NCI-H1436 (cell line): ENCODE measurements at places on chromosomes 7 and 10.

DNA sequence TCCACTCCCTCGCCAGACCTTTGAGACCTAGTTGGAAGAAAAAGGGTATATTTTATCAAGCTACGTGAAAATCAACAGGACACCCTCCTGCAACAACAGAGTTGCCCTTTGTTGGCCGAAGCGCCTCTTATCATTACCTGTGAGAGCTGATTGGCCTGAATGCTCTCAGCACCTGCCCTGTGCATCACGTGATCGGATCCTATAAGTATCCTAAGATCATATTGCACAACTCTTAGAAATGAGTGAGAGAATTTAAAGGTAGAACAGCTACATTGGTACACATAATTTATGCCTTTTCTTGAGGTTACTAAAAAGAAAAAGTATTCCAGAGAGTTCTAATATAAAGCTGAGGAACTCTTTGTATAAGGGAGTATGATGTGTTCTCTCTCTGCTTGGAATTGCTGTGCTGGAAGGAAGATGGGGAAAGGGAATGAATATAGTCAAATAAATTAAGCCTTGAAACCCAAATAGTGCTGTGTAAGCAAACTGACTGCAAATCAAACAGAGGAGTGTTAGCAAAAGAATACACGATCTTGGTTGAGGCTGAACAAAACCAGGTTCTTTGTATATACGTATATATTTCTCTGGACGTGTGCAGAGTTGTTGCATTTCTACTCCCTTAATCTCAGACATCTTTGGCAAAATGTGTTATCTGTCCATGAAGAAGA lies 69.3 kb downstream of the LRRC4 start:
- peak; percentile 69 for DNase-seq

GRCh38 chr10:62769574-62770242 lies 34.8 kb upstream of the ADO start:
- DNase-seq = no peak

- DNase-seq = no peak
Measured at GRCh38 chr7:107103369-107103768, 58.9 kb downstream of the PRKAR2B start.

DNA sequence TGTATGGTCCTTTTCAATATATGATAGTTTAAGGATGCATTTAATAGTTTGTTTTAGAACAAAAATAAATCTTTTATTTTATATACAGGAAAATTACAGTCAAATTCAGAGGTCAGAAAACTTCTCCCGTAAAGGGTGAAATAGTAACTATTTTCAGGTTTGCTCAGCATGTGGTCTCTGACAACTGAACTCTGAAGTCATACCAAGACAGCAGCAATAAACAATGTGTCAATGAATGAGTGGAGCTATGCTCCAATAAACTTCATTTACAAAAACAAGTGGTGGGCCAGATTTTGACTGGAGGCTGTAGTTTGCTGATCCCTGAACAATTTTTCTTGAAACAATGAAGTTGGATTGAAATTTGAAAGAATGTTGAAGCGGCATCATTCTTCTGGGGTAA lies 123.6 kb downstream of the ZNF248 start:
- no peak for DNase-seq

DNA sequence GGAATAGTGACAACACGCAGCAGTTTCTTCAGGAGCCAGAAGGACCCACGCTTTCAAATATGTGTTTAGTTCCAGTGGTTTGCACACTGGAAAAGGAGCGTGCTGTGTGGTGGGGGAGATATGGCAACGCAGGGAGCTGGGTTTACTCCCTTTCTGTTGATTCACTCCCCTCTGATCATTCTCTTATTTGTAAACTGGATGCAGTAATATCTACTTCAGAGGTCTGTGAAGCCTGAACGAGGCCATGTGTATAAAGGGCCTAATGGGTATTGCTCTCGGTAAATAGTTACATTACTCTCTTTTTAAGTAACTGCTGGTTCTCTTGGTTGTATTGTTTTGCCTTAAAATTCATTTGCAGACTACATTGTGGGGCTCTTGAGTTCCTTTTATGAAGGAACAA lies 19.2 kb downstream of the RBM17 start:
- DNase-seq = no peak

DNA sequence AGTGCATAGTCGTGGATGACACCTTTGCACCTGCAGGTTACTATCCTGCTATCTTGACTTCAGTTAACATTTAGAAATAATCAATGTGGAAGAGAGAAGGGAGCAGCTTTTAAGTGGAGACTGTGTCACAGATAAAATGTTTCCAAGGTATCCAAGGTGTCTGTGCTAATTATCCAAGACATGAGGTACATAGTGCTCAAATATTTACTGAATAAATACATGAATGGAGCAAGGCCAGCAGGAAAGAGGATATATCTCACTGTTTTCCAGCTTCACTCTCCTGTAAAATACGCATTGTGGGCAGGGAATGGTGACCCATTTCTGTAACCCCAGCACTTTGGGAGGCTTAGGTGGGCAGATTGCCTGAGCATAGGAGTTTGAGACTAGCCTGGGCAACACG lies 552.4 kb downstream of the PHTF2 start:
- no peak for DNase-seq

DNA sequence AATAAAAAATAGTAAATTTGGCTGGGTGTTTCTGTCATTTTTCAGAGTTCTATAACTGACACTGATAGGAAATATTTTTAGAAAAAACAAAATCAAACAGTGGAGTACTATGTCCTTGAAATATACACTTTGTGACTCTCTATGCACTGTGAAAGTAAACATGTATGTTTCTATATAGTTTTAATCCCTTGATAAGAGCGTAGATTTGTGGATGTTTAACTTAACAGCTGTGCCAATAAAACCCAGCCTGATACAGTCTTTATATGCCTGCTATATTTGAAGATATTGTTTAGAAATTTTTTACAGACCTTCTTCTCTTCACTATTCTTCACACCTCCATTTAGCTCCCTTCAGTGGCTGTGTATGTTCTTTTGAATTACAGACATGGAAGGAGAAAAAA lies 473.3 kb upstream of the FZD8 start:
- no peak for DNase-seq

DNA sequence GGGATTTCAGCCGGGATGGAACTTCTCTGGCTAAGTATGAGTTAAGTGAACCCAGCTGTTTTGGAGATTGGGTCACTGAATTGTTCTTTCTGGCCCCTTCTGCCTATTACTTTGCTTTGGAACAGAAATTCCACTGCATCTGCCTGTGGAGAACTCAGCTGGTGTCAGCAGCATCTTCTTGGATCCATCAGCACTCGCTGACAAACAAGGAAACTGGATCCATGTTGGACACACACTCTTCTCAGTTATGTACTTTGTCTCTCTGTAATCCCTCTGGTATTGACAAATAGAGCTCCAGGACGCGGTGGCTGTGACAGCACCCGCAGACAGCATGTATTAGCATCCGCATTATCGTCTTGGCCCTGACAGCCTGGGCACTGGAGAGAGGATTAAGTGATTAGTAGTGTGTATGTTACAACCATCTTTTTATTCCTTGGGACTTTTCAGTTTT lies 73.0 kb upstream of the BMPER start:
- no peak for DNase-seq

GRCh38 chr7:27169658-27170425 lies 4.3 kb downstream of the HOXA10 start:
- DNase-seq = peak; percentile 58

DNA sequence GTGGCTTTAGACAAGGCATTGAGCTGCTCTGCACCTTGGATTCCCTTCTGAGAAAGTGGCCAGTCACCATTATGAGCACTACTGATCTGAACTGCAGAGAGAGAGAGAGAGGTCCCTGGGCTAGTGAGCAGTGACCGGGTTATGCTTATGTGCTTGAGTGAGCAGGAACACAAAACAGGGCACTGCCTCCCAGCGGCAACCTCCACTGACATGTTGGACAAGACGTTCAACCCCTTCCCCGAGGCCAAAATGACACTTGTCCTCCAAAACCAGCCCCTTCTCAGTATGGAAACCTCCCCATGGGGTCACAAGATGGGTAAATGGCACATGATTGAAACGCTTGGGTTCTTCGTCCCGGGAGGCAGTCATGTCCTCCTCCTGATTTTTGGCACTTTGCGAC lies 339.4 kb upstream of the ZMIZ1 start:
- no peak for DNase-seq

DNA sequence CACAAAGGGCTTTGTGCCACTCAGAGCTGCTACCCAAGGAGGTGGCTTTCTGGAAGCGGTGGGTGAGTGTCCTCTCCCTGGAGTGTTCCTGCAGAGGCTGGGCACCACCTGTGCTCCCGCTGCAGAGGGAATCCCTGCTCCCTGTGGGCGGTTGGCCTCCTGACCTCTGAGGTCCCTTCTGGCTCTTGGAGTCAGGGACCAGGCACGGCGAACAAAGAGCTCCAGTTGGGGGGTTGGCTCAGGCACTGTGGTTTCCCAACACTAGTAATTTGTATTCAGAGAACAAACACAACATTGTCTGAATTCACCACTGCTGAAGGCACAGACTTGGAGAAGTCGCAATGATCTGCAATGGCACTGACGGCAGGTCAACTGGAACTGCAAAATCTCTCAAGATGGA lies 328.9 kb downstream of the PRPF18 start:
- DNase-seq = no peak

- DNase-seq = no peak
Measured at GRCh38 chr7:111324228-111324627, 233.3 kb downstream of the LRRN3 start.

- DNase-seq = no peak
Measured at GRCh38 chr10:64648915-64649314, 1127.7 kb downstream of the REEP3 start.

DNA sequence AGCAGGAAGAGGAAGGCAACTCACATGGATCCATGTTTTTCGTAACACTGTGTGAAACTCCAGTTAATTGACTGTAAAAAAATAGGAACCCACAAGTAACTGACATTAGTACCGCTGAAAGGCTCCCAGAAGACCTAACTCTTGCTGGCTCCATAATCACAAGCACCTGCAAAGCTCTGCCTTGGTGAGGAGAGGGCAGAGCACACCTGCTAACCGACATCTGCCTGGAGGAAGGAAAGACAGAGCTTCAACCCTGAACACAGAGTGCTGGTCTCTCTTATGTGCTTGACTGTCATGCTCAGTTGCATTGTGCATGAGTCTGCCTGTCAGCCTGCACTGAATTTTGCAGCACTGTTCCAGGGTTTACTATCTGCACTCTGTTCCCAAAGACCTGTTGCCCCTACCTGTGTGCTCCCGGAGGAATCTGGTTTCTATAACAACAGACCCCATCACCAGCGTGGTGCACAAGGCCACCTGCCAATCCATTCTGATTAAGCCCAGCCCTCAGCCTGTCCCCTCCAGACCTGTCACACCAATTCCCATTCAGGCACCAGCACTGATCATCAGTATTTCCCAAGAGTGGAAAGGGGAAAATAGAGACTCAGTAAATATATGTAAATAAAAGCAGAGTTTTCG lies 63.1 kb upstream of the ANKRD1 start:
- DNase-seq = peak; percentile 7

DNA sequence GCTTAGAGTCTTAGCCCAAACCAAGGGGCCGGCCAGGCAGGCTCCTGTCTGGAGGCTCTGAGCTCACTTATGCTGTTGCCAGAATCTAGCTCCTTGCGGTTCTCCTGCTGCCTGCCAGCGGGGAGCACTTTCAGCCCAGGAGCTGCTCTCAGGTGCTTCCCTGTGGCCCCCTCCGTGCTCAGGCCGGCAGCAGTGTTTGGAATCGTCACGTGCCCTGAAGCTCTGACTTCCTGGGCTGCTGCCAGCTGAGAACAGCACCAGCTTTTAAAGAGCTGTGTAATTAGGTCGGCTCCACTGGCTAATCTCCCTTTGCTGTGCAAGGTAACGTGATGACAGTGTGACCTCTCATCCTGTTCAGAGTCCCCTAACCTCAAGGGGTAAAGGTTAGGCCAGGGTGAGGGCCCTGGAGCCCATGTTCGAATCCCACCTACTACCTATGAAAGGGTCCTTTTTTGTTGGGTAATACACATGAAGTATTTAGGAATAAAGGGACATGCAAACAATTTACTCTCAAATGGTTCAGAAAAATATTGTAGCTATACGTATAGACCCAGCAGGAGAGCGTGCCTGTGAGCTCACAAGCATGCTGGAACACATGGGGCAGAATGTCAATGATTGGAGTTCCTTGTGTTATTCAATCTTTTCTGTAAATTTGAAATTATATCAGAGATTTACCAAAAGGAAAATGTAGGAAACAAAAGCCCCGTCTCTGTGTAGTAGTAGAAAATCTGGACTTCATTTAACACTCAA lies 16.6 kb downstream of the ZNF862 start:
- peak; percentile 82 for DNase-seq

- no peak for DNase-seq
Measured at GRCh38 chr10:124126145-124126982, 33.0 kb upstream of the CHST15 start.

DNA sequence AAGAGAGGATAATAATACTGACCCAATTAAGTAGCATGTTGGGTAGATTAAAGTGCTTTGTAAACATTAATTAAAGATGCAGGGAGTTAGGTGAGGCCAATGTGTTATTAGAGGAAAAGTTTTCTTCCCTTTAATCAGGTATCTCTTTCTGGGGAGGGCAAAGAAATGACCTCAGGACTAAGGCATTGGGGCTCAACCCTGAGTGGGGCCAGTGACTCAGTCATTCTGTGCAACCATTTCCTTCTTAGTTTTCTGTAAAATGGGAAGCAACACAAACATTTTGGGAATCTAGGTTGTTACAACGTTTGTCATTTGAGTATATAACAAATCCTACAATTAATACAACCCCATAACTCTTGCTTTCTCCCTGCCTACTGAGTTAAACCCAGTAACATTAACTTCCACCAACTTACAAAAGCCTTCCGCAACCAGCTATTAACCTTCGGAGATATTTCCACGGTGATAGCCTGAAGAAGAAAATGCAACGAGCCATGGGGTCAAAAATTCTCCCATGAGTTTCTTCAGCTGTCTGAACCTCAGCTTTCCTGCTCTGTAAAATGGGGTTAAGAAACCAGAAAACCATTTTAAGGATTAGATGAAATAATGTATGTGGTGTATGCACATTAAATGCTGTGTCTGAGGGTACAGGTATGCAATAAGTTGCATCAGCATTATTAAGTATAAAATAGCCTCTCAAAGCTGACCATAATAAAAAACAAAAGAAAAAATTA lies 965 bp upstream of the PROSER2 start:
- no peak for DNase-seq

GRCh38 chr10:74585231-74586087 lies 240.9 kb upstream of the KAT6B start:
- peak; percentile 78 for DNase-seq

GRCh38 chr7:132461032-132461592 lies 115.2 kb downstream of the PLXNA4 start:
- no peak for DNase-seq

- no peak for DNase-seq
Measured at GRCh38 chr10:57715233-57715632, 552.5 kb downstream of the IPMK start.

- DNase-seq = no peak
Measured at GRCh38 chr7:59079-60016, 133.0 kb upstream of the FAM20C start.
